ENCODE measurements at places on chromosomes 1 and 21. TPM values are rescaled to one million over a fixed set of nuclear protein-coding genes. Genes with fewer than 3 reads are reported as not detected.

KCTD3 gene
- total RNA-seq = 44.0 TPM

S100A16 gene
- 81.9 TPM for total RNA-seq

ADAMTS4 gene
- 0.95 TPM for total RNA-seq

DNA sequence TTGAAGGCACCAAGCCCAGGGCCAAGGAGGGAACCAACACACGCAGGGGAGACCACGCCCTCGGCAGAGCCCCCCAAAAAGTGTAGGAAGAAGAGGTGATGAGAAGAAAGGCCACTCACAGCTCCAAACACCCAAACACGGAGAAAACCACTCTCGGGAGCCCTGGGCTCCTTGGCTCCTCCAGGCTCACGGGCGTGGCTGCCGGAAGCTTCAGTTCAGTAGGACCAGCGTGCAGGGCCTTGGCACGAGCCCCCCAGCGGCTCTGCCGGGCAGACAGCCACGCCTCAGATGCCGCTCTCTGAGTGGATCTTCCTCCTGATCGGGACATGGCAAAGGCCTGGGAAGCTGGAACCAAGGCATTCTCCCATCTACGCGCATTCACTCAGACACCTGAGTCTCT is 94.0 kb downstream of the NPHP4 start:
- DNase-seq = no peak

GRCh38 chr1:225445639-225446594 is 18.1 kb upstream of the LBR start:
- no peak for DNase-seq

DNA sequence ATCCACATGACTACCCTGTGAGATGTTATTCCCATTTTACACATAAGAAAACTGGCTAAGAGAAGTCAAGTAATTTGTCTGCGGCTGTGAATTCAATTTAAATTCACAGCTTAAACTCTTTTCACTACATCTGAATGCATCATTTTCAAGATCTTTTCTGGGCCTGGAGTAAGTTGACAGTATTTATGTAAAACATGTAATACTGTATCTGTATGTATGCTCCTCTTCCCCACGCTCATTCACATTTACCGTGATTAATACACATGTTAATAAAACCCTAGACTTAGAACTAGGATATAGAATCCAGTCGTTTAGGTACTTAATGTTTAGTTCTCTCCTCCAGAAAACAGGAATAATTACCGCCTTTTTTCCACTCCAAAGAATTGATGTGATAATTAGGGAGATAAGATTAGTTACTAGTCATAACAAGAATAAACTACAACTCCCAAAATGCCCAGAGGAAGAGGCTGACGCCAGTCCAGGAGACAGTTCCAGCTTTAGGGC is 442 bp upstream of the PPP1R12B start:
- DNase-seq = no peak

GRCh38 chr1:181947441-181947840 is 114.1 kb downstream of the ZNF648 start:
- DNase-seq = no peak

CRYAA gene
- total RNA-seq = not detected

GRCh38 chr21:33824156-33824941 is 91.3 kb downstream of the ATP5PO start:
- DNase-seq = peak; percentile 57

- no peak for DNase-seq
Observed at GRCh38 chr1:69777971-69778370, 210.2 kb downstream of the LRRC7 start.

FHAD1 gene
- total RNA-seq = 24.0 TPM

TRIM46 gene
- total RNA-seq = 0.14 TPM

GRCh38 chr1:54200519-54200997 is 591 bp downstream of the MRPL37 start:
- no peak for DNase-seq

DNA sequence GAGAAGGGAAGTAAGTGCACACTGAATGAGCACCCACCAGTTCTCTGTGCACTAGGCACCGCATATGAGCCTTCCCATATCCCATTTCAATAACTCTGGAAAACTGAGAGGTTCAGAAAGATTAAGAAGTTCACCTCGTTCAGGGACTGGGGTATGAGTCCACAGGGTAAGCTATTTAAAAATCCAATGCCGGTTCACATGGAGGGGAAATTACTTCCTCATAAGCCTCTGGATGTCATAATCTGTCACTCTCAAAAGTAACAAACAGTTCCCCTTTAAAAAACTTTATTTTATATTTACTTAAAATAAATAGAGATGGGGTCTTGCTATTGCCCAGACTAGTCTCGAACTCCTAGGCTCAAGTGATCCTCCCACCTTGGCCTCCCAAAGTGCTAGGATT is 1.9 kb downstream of the OR2B11 start:
- DNase-seq = no peak

- DNase-seq = peak; percentile 46
Observed at GRCh38 chr1:88890791-88891317, 513 bp downstream of the GTF2B start.

DNA sequence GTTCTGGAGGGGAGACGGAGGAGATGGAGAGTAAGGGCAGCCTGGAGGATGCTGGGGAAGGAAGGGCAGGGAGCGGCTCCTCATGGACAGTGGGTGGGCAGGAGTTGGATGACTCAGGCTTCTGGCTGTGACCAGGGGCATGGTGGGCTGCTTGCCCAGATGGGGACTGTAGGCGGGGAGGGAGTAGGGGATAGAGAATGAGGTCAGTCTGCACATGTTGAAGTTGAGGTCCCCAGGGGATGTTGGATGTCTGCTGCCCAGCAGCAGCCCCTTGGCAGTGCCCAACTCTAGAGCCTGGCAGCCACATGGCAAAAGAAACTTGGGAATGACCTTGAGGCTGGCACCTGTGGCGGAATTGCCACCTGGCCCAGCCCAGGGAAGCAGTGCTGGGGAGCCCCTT is 6.4 kb downstream of the SELENON start:
- DNase-seq = no peak

AKT3 gene
- 8.5 TPM for total RNA-seq

VWA1 gene
- 20.3 TPM for total RNA-seq

DNA sequence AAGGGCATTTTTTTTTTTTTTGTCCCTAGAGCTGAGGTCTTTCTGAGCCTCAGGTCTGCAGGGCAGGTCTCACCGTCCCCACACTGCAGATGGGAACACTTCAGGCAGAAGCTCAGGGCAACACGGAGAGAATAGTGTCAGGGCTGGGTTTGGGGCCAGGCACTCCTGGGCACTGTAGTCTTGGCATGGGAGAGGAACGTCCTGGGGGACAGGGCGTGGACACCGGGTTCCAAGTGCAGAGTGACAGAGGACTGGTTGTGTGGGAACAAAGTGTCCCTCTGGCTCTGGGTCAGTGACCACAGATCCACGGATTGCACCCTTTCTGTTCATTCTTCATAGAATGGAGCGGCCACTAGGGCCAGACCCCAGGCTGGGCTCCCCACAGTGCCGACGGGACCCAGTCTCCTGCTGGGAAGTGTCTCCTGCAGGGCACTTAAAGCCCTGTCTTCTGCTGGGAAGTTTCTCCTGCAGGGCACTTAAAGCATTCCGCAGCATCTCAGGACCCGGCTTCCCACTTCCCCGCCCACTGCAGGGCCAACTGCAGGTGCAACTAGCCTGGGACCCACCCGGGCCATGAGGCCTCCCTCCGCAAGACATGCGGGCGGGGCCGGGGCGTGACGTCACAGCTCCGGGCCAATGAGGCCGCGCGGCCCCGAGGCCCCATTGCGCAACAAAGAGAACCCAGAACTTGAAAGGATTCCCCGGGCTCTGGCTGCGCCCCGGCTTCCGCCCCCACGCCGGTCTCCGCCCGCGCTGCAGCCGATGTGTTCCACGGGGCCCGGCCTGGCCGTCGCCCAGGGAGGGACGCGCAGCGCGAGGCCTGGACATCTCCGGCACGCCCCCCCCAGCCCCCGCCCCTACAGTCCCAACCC is 1.2 kb downstream of the GPR153 start:
- DNase-seq = peak; percentile 36

GRCh38 chr21:19781881-19782652 is 1216.1 kb upstream of the NCAM2 start:
- no peak for DNase-seq

- DNase-seq = no peak
Observed at GRCh38 chr1:112702420-112703261, 4.3 kb downstream of the RHOC start.

- DNase-seq = no peak
Observed at GRCh38 chr21:26813426-26813998, 31.7 kb downstream of the ADAMTS1 start.

GRCh38 chr1:44714944-44715571 is 15.9 kb downstream of the RNU5D-1 start:
- peak; percentile 84 for DNase-seq

DNA sequence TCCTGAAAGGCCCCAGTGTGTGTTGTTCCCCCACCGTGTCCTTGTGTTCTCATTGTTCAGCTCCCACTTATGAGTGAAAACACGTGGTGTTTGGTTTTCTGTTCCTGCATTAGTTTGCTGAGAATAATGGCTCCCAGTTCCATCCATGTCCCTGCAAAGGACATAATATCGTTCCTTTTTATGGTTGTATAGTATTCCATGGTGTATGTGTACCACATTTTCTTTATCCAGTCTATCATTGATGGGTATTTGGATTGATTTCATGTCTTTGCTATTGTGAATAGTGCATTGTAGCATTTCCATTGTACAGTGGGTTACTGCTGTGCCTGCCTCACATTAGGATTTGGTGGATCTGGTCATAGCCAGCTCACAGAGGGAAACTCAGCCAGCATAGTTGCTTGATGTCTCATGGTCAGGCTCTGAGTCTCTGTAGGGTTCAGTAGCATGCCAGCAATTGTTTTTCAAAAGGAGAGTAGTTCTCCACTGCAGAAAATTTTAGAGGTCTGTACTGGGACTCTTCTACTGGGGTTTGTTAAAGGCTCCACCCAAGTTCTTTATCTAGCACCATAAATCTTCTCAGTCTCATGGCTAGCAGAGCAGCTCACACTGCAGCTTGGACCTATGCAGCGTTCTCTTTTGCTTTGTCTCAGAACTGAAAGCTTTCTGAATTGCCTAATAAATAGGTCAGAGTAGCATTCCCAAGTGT is 41.0 kb downstream of the RUNX3 start:
- DNase-seq = no peak

C1orf74 gene
- total RNA-seq = 6.2 TPM

- no peak for DNase-seq
Observed at GRCh38 chr1:98344731-98345130, 316.8 kb upstream of the SNX7 start.

GRCh38 chr1:147273409-147274336 is 31.2 kb downstream of the CHD1L start:
- peak; percentile 69 for DNase-seq

KRTAP13-2 gene
- total RNA-seq = not detected

DNA sequence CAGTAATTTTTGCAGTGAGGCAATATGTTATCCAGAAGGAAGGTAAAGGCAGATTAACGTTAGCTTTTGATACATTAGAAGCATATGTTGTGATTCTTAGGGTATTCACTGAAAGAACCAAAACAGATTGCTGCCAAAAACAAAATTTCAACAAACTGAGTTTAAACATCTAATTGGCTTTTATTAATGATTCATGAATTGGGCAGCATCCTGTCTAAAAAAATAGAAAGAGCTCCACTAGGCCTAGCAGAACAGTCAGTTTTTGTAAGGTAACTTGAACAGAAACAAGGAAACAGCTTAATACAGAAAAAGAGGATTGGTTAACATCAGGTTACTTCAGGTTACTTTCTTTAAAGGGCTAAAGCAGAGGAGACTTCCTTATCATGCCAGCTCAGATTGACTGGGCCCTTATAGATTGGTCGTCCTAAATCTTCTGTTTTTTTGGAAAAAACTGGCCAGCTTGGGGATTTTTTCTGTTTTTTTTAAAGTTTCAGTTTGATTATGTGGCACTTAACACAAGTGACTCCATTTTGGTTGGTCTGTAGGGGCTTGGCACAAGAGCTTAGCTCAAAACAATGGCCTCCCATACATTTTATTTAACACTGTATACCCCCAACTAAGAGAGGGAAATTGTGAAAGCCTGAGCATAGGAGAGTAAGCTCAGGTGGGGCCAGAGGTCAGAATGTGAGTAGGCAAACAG is 36.8 kb upstream of the GALNT2 start:
- no peak for DNase-seq

F5 gene
- total RNA-seq = 0.10 TPM

KIRREL1 gene
- total RNA-seq = 31.1 TPM
